ENCODE measurements at places on chromosomes 2 and 18.

GRCh38 chr2:173956454-173956853, 8.7 kb downstream of the SP3 start:
- H3K27me3 ChIP-seq, result no peaks in the 10 kb centered on the region
- no peak overlapping the region for H3K27ac ChIP-seq
- H3K36me3 ChIP-seq, result peaks cover 45% of the 10 kb centered on the region
- no peak for DNase-seq
- H3K4me3 ChIP-seq, result no peak overlapping the region
- H3K4me1 ChIP-seq, result peaks cover 89% of the 10 kb centered on the region

- H3K27ac ChIP-seq, result no peak overlapping the region
- DNase-seq, result no peak
- no peaks in the 10 kb centered on the region for H3K4me1 ChIP-seq
- H3K36me3 ChIP-seq, result no peaks in the 10 kb centered on the region
- H3K27me3 ChIP-seq, result no peaks in the 10 kb centered on the region
Measured at GRCh38 chr2:155766342-155767115, 566.0 kb downstream of the NR4A2 start.

DNA sequence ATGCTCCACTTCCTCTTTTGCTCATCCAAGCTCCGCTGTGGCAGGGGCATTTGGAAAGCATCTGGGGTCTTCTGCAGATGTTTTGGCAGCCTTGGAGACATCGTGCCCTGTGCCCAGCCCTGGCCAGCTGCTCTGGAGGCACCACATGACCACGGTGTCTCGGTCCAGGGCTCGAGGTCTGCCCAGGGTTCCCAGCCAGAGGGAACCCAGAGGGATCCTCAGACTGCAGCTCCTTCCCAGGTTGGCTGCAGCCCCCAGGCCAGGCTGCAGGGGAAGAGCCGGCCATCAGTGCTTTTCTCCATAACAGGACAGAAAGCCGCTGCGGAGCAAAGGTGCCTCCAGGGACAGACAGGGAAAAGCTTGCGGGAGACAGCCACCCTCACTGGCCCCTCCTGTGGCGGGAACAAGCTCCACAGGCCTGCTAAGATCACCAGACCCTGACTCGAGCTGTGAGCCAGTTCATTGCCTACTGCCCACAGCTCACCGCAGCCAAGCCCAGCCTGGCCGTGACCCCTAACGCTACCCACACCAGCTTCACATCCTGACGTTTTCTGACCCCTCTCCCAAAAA, 74.7 kb downstream of the SMAD7 start:
- no peaks in the 10 kb centered on the region for H3K27me3 ChIP-seq
- H3K36me3 ChIP-seq, result no peaks in the 10 kb centered on the region
- H3K4me3 ChIP-seq, result no peak overlapping the region
- no peak for DNase-seq

- H3K4me3 ChIP-seq, result no peak overlapping the region
- no peaks in the 10 kb centered on the region for H3K36me3 ChIP-seq
- H3K4me1 ChIP-seq, result no peaks in the 10 kb centered on the region
- DNase-seq, result no peak
Measured at GRCh38 chr2:64840426-64840881, 148.7 kb upstream of the SLC1A4 start.

- peak overlapping the region; percentile 17 for H3K27ac ChIP-seq
- DNase-seq, result no peak
- peak overlapping the region; percentile 45 for H3K4me3 ChIP-seq
- H3K36me3 ChIP-seq, result no peaks in the 10 kb centered on the region
- peaks cover 14% of the 10 kb centered on the region for H3K4me1 ChIP-seq
Measured at GRCh38 chr2:20666005-20666303, 990 bp upstream of the GDF7 start.

DNA sequence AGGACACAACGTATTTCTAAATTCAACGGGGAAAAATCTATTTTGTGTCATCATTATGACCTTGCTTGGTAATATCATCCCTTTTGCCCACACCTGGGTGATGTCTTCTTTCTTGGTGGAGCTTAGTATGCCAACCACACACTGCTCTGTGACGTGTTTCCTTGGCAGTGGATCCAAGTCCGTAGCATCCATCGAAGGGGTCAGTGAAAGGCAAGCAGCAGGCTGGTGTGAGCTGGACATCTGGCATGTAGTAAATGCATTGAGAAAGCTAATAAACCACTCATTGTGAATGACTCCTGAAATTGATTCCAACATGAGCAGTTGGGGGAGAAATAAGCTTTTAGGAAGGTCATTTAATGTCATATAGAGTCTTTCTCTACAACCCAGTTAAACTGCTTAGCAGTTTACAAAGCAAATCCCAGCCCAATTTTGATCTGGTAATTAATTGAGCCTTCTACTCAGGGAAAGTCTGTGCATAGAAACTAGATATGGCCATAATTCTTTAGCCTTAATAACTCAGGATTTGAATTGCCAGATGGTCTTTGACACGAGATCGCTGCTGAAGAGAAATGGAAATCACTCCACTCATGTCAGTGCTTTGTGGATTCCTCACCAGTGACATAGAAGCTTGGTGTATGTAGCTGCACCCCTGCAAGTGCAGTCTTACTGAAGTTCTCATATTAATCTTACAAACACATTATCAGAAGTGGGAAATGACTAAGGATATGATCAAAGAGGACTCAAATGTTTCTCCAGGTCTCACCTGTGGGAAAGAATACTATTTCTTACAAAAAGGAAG, 494.8 kb downstream of the CMPK2 start:
- no peak overlapping the region for H3K4me3 ChIP-seq
- no peak overlapping the region for H3K27ac ChIP-seq
- no peaks in the 10 kb centered on the region for H3K4me1 ChIP-seq
- no peaks in the 10 kb centered on the region for H3K36me3 ChIP-seq
- H3K27me3 ChIP-seq, result no peaks in the 10 kb centered on the region

GRCh38 chr2:216536734-216537210, 38.1 kb downstream of the RPL37A start:
- no peaks in the 10 kb centered on the region for H3K36me3 ChIP-seq
- H3K4me1 ChIP-seq, result peaks cover 80% of the 10 kb centered on the region
- H3K27ac ChIP-seq, result peak overlapping the region; percentile 81
- no peak overlapping the region for H3K4me3 ChIP-seq
- peak; percentile 50 for DNase-seq
- no peaks in the 10 kb centered on the region for H3K27me3 ChIP-seq

GRCh38 chr2:101133492-101134100, 17.6 kb downstream of the TBC1D8 start:
- H3K27ac ChIP-seq, result no peak overlapping the region
- no peaks in the 10 kb centered on the region for H3K27me3 ChIP-seq
- no peaks in the 10 kb centered on the region for H3K36me3 ChIP-seq
- H3K4me1 ChIP-seq, result peaks cover 30% of the 10 kb centered on the region

- no peaks in the 10 kb centered on the region for H3K4me1 ChIP-seq
- H3K36me3 ChIP-seq, result no peaks in the 10 kb centered on the region
- H3K27me3 ChIP-seq, result no peaks in the 10 kb centered on the region
- no peak overlapping the region for H3K27ac ChIP-seq
- no peak for DNase-seq
Measured at GRCh38 chr2:178282075-178282815, 87.9 kb downstream of the OSBPL6 start.

- no peak overlapping the region for H3K27ac ChIP-seq
- H3K36me3 ChIP-seq, result no peaks in the 10 kb centered on the region
- no peak for DNase-seq
- no peak overlapping the region for H3K4me3 ChIP-seq
Measured at GRCh38 chr2:94947097-94948016, 76.1 kb downstream of the TEKT4 start.

- no peaks in the 10 kb centered on the region for H3K36me3 ChIP-seq
- H3K4me1 ChIP-seq, result peaks cover 11% of the 10 kb centered on the region
- no peak overlapping the region for H3K4me3 ChIP-seq
- H3K27me3 ChIP-seq, result no peaks in the 10 kb centered on the region
Measured at GRCh38 chr2:43041661-43042360, 184.6 kb downstream of the ZFP36L2 start.

DNA sequence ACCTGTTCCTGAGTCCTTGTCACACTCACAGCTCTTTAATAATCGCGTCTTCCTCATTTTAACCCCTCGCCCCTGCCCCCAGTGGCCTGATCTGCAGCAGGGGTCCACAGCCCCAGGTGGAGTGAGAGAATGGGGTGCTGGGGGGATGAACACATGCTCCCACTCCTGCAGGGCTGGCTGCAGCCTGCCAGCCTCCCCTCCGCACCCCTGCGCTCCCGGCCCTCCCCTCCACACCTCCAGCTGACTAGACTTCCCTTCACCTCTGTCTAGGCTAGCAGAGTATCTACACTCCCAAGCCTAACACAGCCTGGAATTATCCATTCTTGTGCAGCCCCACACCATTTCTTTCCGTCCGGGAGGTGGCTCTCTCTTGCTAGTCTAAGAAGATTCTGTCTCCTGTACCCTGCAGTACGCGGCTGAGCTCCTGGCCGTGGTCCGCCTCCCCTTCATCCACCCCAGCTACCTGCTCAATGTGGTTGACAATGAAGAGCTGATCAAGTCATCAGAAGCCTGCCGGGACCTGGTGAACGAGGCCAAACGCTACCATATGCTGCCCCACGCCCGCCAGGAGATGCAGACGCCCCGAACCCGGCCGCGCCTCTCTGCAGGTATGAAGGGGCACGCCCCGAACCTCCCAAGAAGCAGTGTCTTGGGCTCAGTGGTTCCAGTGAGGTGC, 231.6 kb downstream of the ATAD2B start:
- no peak overlapping the region for H3K4me3 ChIP-seq
- no peaks in the 10 kb centered on the region for H3K4me1 ChIP-seq
- no peak overlapping the region for H3K27ac ChIP-seq
- no peaks in the 10 kb centered on the region for H3K27me3 ChIP-seq
- peaks cover 20% of the 10 kb centered on the region for H3K36me3 ChIP-seq

DNA sequence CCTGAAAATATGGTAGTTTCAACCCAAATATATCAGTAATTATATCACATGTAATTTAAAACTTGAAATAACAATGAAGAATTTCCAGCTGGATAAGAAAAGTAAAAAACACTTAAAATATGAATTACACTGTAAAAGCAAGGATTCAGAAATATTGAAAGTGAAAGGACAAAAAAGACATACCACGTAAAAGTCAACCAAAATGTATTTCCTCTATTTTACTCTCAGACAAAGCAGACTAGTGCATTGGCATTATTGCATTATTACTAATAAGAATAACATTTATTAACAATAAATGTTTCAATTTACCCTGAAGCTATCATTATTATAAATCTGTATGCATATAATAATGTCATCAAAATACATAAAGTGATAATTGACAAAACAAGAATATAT, 445.1 kb upstream of the TRIB2 start:
- no peak overlapping the region for H3K27ac ChIP-seq
- DNase-seq, result no peak
- no peaks in the 10 kb centered on the region for H3K4me1 ChIP-seq

GRCh38 chr2:129731907-129732629, 247.4 kb upstream of the RAB6C start:
- no peak for DNase-seq
- no peaks in the 10 kb centered on the region for H3K36me3 ChIP-seq
- no peaks in the 10 kb centered on the region for H3K4me1 ChIP-seq

DNA sequence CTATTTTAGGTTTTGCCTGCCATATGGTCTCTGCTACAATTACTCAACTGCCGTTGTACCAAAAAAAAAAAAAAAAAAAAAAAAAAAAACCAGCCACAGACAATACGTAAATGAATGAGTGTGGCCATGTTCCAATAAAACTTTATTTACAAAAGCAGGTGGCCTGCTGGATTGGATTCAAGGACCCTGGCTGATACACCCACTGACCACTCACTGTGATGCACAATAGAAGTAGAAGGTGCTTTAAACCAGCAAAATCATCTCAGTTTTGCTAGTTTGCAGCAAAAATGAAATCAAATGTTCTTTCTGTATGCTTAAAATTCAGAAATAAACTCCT, 137.4 kb downstream of the AKAIN1 start:
- no peaks in the 10 kb centered on the region for H3K4me1 ChIP-seq
- DNase-seq, result no peak
- no peak overlapping the region for H3K4me3 ChIP-seq
- no peak overlapping the region for H3K27ac ChIP-seq
- no peaks in the 10 kb centered on the region for H3K36me3 ChIP-seq
- no peaks in the 10 kb centered on the region for H3K27me3 ChIP-seq

DNA sequence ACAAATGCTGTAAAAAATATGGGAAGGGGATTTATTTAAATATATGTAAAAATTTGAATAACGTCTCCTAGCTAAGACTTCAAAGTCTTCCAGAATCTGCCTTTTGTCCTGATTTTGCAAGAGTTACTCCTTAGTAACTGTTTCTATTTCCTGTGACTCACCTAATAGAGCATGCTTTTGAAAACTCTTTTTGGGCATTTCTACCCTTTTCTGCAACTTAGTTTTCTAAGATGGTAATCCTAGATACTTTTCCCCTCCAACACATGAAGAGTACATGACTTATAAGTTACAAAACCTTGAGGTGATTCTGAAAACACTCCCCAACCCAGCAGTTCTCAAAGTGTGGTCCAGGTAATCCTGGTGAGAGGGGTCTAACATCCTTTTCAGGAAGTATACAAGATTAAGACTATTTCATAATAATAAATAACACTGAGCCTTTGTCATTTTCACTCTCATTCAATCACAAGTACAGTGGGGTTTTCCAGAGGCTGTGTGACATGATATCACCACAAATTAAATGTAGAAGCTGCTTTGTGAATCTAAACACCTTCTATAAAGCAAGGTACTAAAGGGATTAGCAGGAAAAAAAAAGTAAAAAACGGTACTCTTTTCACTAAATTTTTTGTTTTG, 31.9 kb downstream of the PPP4R3B start:
- peaks cover 32% of the 10 kb centered on the region for H3K4me1 ChIP-seq
- H3K27ac ChIP-seq, result no peak overlapping the region
- no peak overlapping the region for H3K4me3 ChIP-seq
- no peaks in the 10 kb centered on the region for H3K27me3 ChIP-seq

GRCh38 chr2:237617587-237617982, 9.8 kb upstream of the LRRFIP1 start:
- H3K4me1 ChIP-seq, result peaks cover 45% of the 10 kb centered on the region
- no peaks in the 10 kb centered on the region for H3K36me3 ChIP-seq
- DNase-seq, result no peak
- H3K27ac ChIP-seq, result peak overlapping the region; percentile 39
- H3K4me3 ChIP-seq, result no peak overlapping the region

DNA sequence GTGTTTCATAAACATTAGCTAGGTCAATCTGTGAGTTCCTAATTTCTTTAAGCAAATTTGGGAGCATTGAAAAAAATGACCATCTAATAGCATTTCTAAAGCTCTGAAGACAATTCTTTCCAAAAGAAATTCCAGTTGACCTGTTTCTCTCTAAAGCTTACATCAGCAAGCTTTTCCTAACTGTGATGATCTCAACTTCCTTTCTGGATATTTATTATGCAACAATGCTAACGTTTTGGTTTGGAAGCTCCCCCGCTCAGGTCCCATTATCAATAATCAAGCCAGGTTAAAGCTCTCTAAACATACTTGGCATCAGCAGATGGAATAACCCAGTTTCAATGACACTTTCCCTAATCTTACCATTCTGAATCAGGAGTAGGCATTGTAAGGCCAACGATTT, 196.3 kb upstream of the TANK start:
- peaks cover 12% of the 10 kb centered on the region for H3K4me1 ChIP-seq
- H3K36me3 ChIP-seq, result no peaks in the 10 kb centered on the region
- no peaks in the 10 kb centered on the region for H3K27me3 ChIP-seq
- H3K27ac ChIP-seq, result no peak overlapping the region
- DNase-seq, result no peak

GRCh38 chr2:241225545-241225944, 37.1 kb downstream of the ANO7 start:
- H3K4me1 ChIP-seq, result peaks cover 4% of the 10 kb centered on the region
- H3K27me3 ChIP-seq, result no peaks in the 10 kb centered on the region

Data from heart left ventricle (tissue), 16 donors.